ENCODE measurements at places on chromosomes 2 and 18.

DNA sequence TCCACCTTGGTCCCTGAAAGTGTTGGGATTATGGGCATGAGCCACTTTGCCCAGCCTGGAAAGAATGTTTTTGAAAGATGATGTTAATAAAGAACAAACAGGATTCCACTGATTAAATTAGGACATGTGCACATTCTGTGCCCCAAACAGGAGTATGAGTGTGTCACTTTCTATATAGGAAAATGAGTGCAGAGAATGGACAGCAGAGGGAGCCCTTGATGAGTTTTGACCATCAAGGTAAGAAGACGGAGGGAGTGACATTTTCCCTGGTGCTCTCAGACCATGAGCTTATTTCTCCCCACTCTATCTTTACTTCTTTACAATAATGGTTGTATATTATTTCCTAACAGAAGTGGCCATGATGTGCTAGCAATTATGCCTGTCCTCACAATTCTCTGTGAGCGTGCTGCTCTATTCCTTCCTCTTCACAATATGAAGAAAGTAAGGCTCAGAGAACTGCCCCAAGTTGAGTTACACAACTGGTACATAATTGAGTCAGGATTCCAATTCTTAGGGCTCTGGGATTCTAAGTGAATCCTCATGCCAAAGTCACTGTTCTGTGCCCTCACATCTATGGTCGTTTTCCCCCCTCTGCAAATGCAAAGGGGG, 20.6 kb downstream of the RPL37A start:
- peak; percentile 80 for DNase-seq

GRCh38 chr2:69620870-69621269, 22.7 kb downstream of the AAK1 start:
- no peak for DNase-seq

DNA sequence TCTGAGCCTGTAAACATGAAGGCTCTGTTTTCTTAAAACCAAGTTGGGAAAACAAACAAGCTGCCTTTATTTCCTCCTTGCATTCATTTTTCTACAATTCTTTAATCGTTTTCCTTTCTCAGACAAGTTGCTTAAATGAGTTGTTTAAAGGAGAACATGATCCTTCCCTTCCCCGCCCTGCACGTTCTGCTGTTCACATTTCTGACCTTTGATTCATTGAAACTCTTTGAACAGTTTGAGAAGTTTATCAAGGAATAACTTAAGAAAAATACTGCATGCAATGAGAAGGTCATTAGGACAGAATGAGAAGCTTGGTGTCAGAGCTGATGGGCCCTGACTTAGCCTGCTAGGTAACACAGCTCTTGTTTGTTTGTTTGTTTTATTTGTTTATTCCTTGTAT, 181.6 kb downstream of the PARD3B start:
- no peak for DNase-seq

GRCh38 chr2:179917272-179917671, 55.9 kb upstream of the ZNF385B start:
- DNase-seq = no peak

- no peak for DNase-seq
Observed at GRCh38 chr2:96631804-96632435, 6.2 kb downstream of the KANSL3 start.

- DNase-seq = no peak
Observed at GRCh38 chr2:73080321-73081131, 9.0 kb upstream of the SFXN5 start.

DNA sequence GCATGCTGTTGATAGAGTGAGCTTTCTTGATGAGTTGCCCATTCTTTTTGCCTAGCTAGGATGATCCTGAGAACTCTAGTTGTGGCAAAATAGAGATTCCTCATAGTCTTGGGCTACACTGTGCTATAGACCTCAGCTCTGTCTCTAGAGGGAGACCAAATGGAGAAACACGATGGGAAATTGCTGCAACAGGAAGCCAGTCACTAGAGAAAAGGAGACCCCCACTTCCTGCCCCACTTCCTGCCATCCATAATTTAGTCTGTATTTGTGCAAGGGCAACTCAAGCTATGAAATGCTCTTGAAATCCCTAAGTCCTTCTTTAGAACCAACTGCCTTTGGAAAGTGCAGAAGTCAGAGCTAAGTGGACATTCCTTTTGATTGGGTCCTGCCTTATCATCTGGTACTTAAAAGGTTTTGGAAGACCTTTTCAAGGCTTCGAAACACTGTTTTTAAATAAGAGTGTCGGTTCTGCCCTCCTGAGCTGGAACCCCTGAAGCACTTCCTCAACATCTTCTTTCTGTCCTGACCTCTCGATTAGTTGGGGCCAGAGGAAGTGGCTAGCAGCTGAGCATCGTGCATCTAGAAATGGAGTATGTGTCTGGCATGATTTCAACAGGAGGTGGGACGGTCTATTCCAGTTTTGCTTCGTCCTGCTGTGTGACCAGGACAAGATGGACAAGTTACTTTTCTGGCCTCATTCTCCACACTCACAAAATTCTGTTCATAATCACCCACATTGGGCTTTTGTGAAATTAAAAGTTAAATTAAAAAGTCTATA, 8.6 kb upstream of the KCNE4 start:
- DNase-seq = no peak

DNA sequence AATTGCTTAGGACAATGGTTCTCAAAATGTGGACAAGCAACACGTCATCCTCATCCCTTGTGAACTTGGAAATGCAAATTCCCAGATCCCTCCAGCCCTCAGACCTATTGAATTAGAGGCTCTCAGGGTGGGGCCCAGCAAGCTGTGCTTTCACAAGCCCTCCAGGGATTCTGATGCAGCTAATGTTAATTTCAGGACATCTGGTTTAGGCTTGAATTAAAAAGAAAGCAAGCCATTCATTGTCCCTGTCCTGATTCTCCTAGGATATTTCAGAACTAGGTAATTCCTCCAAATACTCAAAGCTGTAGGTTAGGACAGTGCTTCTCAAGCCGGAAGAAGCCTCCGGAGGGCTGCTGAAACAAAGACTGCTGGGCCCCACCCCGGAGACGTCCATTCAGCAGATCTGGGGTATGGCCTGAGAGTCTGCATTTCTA, 26.0 kb upstream of the GLI2 start:
- no peak for DNase-seq

DNA sequence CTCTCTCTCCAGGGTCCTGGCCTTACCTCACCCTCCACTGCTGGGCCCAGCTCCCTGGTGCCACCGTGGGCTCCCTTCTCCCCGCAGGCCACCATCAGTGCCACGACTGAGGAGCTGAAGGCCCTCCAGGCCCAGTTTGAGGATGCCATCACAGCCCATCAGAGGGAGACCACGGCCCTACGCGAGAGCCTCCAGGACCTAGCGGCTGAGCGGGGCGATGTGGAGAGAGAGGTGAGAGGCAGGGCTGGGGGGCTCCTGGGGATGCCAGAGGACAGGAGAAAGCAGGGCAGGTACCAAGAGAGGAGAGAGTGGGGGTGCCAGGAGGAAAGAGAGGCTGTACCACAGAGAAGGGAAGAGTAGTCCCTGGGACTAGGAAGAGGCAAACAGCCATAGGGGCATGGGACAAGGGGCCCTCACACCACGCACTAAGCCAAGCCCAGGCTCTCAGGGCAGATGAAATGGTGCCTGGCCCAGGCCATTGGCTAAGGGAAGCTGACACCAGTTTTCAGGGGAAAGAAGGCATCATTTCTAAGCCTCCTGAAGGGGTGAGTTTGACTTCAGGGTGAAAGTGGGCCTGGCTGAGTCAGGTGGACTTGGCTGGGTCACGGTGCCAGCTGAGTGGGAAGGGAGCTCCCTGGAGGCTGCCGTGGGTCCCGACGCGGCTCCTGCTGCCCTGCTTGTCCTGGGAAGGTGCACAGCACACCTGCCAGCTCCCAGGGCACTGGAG, 39.0 kb upstream of the SNED1 start:
- no peak for DNase-seq

GRCh38 chr2:17311771-17312511, 206.3 kb downstream of the RAD51AP2 start:
- no peak for DNase-seq

- no peak for DNase-seq
Observed at GRCh38 chr2:20551260-20551944, 99.5 kb downstream of the HS1BP3 start.

DNA sequence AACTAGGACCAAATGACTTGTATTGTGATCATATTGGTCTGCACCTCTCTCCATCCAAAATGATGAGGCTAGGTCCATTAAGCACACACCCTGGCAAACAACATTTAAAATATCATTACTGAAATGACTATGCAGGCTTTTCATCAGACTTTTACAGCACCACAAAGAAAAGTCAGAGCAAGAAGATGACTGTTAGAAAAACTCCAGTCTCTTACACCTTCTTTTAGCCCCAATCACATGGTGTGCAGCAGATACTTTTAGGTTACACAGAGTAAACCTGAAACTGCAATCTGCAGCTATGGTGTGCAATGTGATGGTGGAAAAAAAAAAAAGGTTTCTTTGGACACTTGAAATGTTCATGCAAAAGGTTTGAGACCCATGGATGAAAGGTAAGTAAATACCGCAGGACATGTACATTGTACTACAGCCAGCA, 5.4 kb upstream of the POLI start:
- DNase-seq = no peak

- no peak for DNase-seq
Observed at GRCh38 chr2:217396586-217396985, 536.7 kb upstream of the TNP1 start.

DNA sequence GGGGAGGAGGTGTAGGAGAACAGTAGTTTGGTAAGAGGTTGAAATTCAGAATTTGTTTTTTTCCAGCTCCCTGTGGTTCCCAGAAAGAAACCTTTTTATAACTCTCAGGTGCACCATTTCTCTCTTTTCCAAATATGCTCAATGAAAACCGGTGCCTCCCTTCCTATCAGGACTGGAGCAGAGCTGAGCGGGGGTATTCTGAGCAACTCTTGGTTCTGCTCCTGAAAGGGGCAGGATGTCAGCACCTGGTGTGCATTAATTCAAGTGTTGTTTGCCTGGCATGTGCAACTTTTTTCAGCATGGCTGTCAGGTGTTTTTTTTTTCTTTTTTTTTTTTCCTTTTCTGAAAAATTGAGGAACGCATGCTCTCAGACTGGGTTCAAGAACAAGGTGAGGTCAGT, 74.1 kb downstream of the MAPK4 start:
- peak; percentile 39 for DNase-seq

DNA sequence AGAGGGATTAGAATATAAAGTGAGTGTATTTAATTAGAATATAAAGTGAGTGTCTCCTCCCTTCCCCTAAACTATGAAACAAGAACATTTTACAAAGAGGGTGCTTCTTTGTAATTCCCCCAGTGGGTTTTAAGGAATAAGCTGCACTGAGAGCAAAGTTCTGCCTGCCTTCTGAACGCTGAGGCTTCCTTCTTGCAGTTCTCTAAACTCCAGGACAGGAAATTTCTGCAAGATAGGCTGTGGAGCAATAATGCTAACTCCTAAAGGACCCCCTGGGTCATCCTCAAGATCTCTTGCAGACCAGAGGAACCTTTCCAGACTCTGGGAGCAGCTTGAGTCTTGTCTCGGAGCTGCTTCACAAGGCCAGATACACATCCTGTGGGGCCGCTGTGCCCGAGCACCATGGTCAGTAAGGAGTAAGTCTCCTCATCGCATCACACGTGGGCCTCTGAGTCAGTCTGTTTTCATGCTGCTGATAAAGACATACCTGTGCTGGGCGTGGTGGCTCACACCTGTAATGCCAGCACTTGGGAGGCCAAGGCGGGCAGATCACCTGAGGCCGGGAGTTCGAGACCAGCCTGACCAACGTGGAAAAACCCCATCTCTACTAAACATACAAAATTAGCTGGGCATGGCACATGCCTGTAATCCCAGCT, 87.5 kb upstream of the KCNE4 start:
- DNase-seq = no peak
